PC-9 (cell line): ENCODE measurements at places on chromosomes 11 and 22.
A peak's percentile ranks its signal among the peaks of the same experiment; 100 is the strongest.

DNA sequence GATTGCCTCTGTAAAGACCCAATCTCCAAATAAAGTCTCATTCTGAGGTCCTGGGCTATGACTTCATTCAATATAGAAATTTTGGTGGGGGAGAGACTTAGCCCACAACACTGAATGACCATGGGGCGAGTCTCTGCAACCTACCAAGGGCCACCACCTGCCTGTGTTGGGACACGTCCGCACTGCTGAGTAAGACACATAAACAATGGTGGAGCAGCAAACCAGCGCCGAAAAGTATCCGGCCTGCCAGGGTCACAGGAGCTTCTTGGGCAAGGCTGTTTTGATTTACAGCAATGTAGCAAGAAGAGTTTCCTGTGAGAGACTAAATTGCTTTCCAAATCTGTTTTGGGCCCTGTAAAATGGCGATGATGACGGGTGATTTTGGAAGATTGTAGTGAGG is 122.3 kb downstream of the SHANK2 start:
- no peak for DNase-seq

GRCh38 chr11:119727523-119728151 is 1.4 kb downstream of the NECTIN1 start:
- DNase-seq = peak; percentile 38

DNA sequence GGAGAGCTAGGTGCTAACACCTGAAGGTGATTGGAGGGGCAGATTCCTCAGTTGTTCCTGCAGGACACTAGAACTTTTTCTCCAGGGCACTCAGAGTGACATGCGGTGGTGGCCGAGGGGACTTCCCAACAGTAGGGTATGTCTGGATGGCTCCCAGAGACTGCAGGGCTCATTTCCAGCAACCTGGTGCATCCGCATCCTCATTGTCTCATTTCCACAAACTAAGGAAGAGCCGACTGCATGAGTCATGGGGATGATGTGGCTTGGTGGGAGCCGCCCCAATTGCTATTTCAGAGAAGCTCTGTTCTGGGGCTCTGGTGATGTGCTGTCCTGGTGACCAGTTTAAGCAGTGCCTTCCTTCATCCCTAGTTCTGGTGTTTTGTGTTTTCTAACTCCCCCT is 2.8 kb upstream of the ROBO4 start:
- DNase-seq = peak; percentile 42

GRCh38 chr11:115170133-115170815 is 333.9 kb downstream of the CADM1 start:
- no peak for DNase-seq

DNA sequence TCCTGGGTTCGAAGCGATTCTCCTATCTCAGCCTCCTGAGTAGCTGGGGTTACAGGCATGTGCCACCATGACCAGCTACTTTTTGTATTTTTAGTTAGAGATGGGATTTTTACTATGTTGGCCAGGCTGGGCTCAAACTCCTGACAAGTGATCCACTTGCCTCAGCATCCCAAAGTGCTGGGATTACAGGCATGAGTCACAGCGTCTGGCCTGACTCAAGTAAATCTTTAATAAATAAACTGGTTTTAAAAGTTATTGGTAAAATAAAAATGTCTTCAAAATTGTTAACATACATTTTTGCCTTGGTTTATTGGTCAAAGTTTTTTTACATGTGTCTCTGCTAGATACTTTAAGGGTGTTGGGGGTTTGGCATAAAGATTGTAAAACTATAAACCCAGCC is 7.3 kb upstream of the PES1 start:
- DNase-seq = no peak
